Endothelial cell (in vitro differentiated cells): ENCODE measurements at places on chromosomes 11 and 22. TPM values are rescaled to one million over a fixed set of nuclear protein-coding genes. Genes with fewer than 3 reads are reported as not detected.

GRCh38 chr11:2462986-2463765, 18.4 kb downstream of the KCNQ1 start:
- no peak for DNase-seq

DNA sequence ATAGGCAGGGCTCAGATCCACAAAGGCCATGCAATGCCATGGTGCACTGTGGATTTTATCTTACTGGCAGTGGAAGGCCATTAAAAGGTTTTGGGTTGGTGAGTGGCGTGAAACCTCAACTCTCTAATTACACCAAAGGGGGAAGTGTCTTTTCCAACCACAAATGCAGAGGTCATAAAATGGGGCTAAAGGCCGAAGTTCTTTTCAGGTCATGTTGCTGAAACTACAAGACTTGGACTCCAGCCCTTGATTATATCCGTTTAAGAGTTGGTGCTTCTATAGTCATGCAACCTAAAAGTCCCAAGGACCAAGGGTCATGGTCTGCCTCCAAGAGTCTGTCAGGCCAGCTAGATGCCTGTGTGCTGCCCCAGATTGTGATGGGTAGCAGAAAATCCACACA, 434.3 kb downstream of the RAB38 start:
- DNase-seq = no peak

DNA sequence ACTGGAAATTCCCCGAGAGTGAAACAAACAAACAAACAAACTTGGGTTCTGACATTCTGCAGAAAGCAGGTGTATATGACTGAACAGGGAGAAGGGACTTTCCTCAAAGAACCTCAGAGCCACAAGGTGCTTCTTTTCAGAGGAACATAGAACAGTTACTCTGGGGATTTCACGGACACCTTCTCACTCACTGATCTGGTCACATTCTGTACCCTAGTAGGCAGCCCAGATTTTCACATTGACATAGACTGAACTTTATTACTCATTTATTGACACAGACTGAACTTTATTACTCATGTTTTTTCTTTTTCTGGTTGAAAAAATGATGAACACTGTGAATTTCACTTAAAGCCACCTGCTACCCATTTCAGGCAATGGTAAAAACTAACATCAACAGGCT, 263.0 kb downstream of the OPCML start:
- no peak for DNase-seq

DNA sequence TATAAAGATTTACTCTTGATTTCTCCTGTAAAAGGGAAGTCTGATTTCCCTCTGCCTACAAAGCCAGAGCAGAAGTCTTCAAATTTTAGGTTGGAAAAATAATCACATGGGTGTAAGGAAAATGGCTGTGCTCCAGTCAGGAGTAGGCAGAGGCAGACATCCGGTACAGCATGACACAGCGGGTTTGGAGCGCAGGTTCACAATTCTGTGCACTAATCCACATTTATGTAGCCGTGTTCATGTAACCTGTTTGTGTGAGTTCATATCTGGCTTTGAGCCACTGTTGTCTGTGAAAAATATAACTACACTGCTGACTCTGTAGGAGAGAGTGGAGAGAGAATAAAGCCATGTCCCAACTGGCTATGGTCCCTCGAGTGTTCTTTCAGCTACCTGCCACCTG, 248.0 kb downstream of the CASP12 start:
- DNase-seq = no peak

DNA sequence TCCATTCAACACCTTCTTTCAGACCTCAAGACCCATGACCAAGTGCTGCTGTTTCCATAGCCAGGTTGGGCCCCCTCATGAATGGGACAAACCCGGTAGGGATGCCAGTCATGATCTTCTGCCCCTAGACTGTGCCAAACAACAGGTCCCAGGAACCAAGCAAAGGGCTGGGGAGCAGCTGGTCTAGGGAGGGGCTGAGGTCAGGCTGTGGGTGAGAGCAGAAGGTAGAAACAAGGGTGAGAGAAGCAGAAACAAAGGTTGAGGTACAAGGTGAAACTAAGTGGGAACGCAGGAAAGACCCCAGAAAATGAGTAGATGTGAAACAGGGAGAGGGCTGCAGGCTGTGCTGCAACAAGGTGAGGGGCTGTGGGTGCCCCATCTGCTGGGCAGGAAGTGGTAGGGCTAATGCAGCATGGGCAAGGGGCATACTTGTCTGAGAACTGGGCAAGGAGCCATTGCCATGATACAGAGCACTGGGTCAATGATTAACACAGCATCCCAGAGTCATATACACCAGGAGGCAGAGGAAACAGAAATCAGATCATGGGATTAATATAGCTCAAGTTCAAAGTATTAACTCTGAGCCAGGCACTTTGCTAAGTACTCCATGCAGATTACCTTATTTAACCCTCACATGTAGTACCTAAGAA, 45.9 kb downstream of the SLC1A2 start:
- DNase-seq = no peak

GRCh38 chr22:43546186-43546585, 134.4 kb downstream of the MPPED1 start:
- DNase-seq = no peak

The LRFN4 gene
- total RNA-seq = 21.4 TPM

The PDXP gene
- 13.4 TPM for total RNA-seq

The SOX10 gene
- total RNA-seq = 0.08 TPM

The CRYBB2 gene
- total RNA-seq = 1.9 TPM
